CD4-positive, alpha-beta T cell treated with Interleukin-4 for 1 hour (primary cell): ENCODE measurements at places on chromosomes 4 and X.

GRCh38 chr4:176709417-176709816 is 83.3 kb downstream of the VEGFC start:
- DNase-seq = no peak

- no peak for DNase-seq
Measured at GRCh38 chr4:153943738-153944415, 155.0 kb upstream of the SFRP2 start.

DNA sequence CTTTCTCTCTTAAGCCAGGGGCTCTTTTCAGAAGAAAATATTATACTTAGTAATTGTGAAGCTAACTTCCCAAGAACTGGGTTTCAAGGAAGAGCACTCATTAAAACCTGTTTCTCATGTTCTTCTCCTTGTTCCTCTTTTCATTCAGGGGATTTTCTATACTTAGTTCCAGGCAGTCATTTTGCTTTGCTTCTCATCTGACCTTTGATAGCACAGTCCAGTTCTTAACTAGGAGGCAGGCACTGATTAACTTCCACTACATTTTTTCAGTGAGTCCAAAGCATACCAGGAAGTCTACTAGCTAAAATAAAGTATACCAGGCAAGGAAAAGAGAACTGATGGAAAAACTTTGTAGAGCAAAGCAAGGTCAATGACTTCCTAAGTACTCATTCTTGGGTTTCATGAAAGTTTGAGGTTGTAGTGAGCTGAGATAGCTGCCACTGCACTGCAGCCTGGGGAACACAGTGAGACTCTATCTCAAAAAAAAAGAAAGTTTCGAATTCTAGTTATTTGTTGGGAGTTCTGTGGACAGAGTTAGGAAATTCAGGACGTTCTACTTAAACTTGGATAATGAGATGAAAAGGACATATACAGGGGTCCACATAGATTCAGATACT is 190.1 kb upstream of the HS3ST1 start:
- DNase-seq = no peak

DNA sequence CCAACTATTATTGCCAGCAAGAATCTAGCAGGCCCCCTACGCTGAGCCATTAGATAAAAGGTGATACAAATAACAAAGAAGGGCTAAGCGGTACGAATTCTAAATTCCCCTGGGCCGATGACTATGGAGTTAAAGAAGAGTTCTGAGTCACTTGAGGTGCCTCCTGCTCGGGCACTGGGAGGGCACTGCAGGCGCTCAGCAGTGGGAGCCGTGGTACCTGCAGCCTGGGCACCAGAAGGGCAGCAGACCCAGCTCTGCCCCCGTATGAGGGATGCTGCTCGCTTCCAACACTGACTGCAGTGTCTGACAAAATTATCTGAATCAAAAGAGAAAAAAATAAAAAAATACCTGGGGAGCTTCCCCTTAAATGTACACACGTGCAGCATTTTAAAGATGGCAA is 44.1 kb upstream of the MTNR1A start:
- DNase-seq = no peak

- DNase-seq = no peak
Measured at GRCh38 chr4:176383273-176384077, 63.7 kb downstream of the SPCS3 start.

DNA sequence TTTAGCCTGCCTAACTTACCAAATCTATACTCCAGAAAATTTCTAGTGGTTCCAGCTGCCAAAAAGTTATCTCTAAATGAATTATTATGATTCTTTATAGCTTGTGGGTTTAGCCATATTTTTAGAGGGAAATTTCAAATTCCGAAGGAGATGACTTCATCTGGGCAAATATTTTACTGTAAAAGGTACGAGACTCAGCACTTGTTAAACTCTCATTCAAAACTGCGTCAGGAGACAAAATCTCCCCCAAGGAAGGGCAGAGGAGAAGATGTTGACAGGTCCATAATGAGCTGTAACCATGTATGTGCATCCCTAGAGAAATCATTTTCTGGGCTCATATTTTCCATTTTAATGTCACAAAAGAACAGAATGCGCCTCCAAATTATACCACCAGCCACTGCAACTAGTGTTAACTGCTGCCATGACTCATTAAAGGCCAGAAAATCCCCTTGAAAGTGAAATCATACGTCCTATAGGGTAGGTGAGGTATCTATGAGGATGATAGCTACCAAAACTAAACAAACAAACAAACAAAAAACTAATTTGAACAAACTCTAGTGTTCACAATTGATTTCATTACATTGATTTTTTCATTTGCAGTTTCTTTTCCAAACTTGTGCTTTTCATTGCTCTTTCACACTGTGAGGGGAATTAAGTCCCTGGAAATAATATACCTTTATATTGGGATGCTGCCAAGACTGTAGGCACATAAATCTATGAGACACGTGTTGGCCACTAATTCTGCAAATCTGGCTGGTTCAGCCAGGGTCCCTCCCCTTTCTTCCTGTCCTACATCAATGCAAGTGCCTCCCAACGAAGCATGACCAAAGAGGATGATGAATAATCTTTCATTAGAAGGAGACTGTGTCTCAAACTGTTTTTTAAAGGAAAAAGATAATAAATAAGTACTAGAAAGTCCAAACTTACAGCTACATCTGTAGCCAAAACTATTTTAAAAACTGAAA is 85.8 kb downstream of the ARHGAP6 start:
- DNase-seq = no peak
